GM12878 (cell line): ENCODE measurements at places on chromosomes 6 and 20.

DNA sequence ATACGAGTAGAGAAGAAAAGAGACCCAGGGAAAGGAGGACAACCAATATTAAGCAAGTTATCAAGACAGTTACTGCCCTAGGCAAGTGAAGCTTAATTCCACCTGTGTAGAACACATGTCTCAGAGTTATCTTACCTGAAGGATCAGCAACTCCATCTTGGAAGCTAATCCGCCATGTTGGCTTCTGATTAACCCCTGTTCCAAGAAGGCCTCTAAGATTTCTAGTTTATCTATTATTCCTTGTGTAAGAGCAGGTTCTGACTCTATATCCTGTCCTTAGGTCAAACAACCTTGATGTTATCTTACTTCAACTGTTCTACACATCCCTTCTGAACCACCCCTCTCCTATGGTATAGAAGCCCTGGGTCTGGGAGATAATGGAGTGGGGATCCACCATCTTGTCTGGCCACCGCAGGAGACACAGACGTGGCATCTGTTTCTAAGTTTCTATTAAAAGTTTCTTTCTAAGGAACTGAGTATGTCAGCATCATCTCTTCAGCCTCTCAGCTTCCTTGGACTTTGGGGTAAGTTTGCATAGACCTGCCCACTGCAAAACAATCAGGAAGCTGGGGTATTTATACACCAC is 27.7 kb upstream of the PTPN1 start:
- no peak for DNase-seq
- H3K27me3 ChIP-seq = no peaks in the 10 kb centered on the region
- no peaks in the 10 kb centered on the region for H3K36me3 ChIP-seq
- H3K27ac ChIP-seq = no peak overlapping the region
- peaks cover 23% of the 10 kb centered on the region for H3K4me1 ChIP-seq

DNA sequence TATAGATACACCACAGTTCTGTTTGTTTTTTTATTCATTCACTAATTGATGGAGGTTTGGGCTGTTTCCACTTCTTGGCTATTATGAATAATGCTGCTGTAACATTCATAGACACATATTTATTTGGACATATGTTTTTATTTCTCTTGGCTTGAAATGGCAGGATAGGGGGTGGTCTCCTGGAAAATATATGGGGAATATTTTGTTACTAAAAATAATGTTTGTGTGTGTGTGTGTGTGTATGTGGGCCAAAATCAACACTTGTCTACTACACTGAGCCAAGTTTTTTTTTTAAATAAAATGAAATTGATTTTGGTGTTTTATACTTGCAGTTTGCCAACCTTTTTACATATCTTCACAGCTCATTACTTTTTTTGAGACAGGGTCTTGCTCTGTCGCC is 264.4 kb upstream of the SULF2 start:
- H3K27me3 ChIP-seq = no peaks in the 10 kb centered on the region
- no peaks in the 10 kb centered on the region for H3K4me1 ChIP-seq
- DNase-seq = no peak
- H3K27ac ChIP-seq = no peak overlapping the region

DNA sequence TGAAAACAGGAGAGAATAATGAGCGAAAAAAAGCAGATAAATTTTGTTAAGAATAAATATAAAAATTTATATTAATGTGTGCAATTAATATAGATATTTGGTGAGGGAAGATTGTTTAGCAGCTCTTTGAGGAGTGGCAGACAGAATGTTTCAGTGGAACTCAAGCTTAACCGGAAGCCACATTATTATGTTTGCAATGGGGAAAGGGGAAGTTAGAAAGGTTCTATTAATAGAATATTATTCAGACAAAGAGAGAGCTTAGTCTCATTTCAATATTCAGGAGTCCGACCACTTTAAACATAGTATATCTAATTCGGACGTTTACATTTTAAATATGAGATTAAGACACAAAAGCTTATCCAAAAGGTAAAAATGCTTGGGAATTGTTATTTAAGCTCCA is 81.6 kb upstream of the KHDRBS2 start:
- no peaks in the 10 kb centered on the region for H3K36me3 ChIP-seq
- no peaks in the 10 kb centered on the region for H3K27me3 ChIP-seq
- no peak overlapping the region for H3K27ac ChIP-seq
- DNase-seq = no peak

- H3K4me1 ChIP-seq = no peaks in the 10 kb centered on the region
- H3K36me3 ChIP-seq = no peaks in the 10 kb centered on the region
- no peak for DNase-seq
- H3K27ac ChIP-seq = no peak overlapping the region
Measured at GRCh38 chr6:146913842-146914488, 290.3 kb upstream of the STXBP5 start.

GRCh38 chr6:144722154-144722737 is 437.1 kb downstream of the UTRN start:
- no peak for DNase-seq
- H3K27me3 ChIP-seq = no peaks in the 10 kb centered on the region
- H3K36me3 ChIP-seq = no peaks in the 10 kb centered on the region
- no peak overlapping the region for H3K4me3 ChIP-seq
- H3K27ac ChIP-seq = no peak overlapping the region

GRCh38 chr20:50098259-50098658 is 14.7 kb downstream of the UBE2V1 start:
- no peak overlapping the region for H3K4me3 ChIP-seq
- H3K4me1 ChIP-seq = peaks cover 3% of the 10 kb centered on the region
- H3K27ac ChIP-seq = no peak overlapping the region
- H3K36me3 ChIP-seq = peaks cover 39% of the 10 kb centered on the region
- H3K27me3 ChIP-seq = no peaks in the 10 kb centered on the region
- DNase-seq = no peak

GRCh38 chr6:126372626-126373025 is 32.7 kb downstream of the CENPW start:
- H3K27me3 ChIP-seq = no peaks in the 10 kb centered on the region
- no peaks in the 10 kb centered on the region for H3K36me3 ChIP-seq
- no peak for DNase-seq
- no peaks in the 10 kb centered on the region for H3K4me1 ChIP-seq

DNA sequence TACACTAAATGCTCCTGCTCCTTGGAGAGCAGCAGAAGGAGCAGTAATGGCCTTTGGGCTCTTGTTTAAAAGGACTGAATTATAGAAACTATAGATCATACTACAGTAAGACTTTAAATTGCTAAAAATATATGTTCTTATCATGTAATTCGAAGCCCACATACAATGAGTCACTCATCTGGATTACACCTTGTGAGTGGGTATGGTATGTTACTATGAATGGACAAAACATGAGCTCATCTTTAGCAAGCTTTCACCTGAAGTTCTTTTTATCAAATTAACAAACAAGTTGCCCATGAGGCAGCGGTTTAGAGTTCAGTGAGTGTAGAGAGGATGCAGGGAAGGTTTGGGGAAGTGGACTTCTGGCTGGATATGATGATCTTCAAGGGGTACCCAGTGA is 114.4 kb upstream of the CCN2 start:
- no peak overlapping the region for H3K27ac ChIP-seq
- H3K4me1 ChIP-seq = no peaks in the 10 kb centered on the region
- no peak overlapping the region for H3K4me3 ChIP-seq
- peaks cover 2% of the 10 kb centered on the region; the same call in 1 of the 2 replicates for H3K27me3 ChIP-seq

- no peak overlapping the region for H3K27ac ChIP-seq
- H3K27me3 ChIP-seq = no peaks in the 10 kb centered on the region
- H3K36me3 ChIP-seq = no peaks in the 10 kb centered on the region
- H3K4me1 ChIP-seq = no peaks in the 10 kb centered on the region
Measured at GRCh38 chr6:90643381-90643780, 56.5 kb upstream of the MAP3K7 start.

GRCh38 chr20:32580219-32580969 is 4.7 kb downstream of the NOL4L start:
- peaks cover 7% of the 10 kb centered on the region for H3K4me1 ChIP-seq
- H3K4me3 ChIP-seq = no peak overlapping the region
- H3K27me3 ChIP-seq = no peaks in the 10 kb centered on the region
- no peak overlapping the region for H3K27ac ChIP-seq
- no peak for DNase-seq
- no peaks in the 10 kb centered on the region for H3K36me3 ChIP-seq

- no peak for DNase-seq
- no peak overlapping the region for H3K4me3 ChIP-seq
- H3K27ac ChIP-seq = no peak overlapping the region
- H3K4me1 ChIP-seq = no peaks in the 10 kb centered on the region
Measured at GRCh38 chr20:3283222-3283820, 44.3 kb upstream of the SLC4A11 start.

GRCh38 chr6:113370508-113371502 is 486.3 kb upstream of the MARCKS start:
- DNase-seq = no peak
- H3K27me3 ChIP-seq = no peaks in the 10 kb centered on the region

- H3K36me3 ChIP-seq = no peaks in the 10 kb centered on the region
- H3K4me3 ChIP-seq = no peak overlapping the region
- H3K27me3 ChIP-seq = no peaks in the 10 kb centered on the region
- H3K27ac ChIP-seq = no peak overlapping the region
- DNase-seq = no peak
Measured at GRCh38 chr20:18443886-18444285, 22.9 kb downstream of the DZANK1 start.

GRCh38 chr6:105310371-105310770 is 92.5 kb downstream of the PREP start:
- no peak overlapping the region for H3K4me3 ChIP-seq
- no peak overlapping the region for H3K27ac ChIP-seq
- no peaks in the 10 kb centered on the region for H3K4me1 ChIP-seq
- no peak for DNase-seq

- no peak overlapping the region for H3K4me3 ChIP-seq
- no peak overlapping the region for H3K27ac ChIP-seq
- H3K36me3 ChIP-seq = no peaks in the 10 kb centered on the region
Measured at GRCh38 chr20:63232235-63233060, 3.3 kb upstream of the BIRC7 start.
